ENCODE measurements at places on chromosomes 16 and 17.

DNA sequence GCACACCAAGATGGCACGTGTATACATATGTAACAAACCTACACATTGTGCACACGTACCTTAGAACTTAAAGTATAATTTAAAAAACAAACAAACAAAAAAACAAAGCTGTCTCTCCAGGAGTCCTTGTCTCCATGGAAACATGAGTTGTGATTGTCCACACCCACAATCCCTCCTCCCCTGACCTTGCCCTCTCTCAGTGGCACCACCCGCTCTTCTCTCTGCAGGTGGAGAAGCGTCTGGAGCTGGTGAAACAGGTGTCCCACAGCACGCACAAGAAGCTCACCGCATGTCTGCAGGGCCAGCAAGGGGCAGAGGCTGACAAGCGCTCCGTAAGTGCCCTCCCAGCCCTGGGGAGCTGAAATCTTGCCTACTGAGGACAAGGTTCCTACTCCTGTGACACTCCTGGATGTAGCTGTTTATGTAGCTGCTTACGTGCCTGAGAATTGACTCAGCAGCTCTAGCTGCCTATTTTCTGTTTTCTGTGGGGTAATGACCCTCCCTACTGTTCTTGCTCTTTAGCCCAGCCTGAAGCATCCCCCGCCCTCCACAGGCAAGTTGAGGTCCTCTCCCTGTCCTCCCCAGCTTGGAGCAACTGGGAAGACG lies 107.0 kb downstream of the ARHGAP44 start:
- DNase-seq: no peak

- no peak for DNase-seq
These were observed 19.8 kb upstream of the BAIAP2 start for GRCh38 chr17:81015136-81015535.

DNA sequence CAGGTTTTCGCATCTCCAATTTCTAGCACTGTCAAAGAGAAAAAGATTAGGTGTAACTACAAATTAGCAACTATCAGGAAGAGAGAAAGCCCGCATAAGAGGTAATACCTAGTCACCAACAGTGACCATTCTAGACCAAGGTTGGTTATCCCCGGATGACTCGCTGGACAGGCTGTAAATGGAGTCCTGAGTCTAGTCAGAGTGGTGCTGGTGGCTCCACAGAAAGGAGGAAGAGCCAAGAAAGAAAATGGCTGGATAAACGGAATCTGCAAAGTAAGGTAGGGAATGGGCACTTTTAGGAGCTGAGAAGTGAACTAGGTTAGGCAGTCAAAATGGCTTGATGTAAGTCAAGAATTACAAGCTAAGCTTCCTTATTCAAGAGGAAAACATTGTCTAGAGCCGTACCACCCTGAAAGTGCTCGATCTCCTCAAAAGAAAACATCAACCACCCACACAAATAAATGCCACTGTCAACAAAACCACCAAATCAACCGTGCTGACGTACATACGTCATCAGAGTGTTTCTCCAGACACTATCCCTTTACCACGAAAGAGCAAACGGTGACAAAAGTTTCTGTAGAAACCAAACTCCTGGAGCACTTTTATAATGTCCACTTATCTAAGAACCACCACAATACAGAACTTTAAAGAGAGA lies 2.2 kb downstream of the GSPT1 start:
- no peak for DNase-seq

DNA sequence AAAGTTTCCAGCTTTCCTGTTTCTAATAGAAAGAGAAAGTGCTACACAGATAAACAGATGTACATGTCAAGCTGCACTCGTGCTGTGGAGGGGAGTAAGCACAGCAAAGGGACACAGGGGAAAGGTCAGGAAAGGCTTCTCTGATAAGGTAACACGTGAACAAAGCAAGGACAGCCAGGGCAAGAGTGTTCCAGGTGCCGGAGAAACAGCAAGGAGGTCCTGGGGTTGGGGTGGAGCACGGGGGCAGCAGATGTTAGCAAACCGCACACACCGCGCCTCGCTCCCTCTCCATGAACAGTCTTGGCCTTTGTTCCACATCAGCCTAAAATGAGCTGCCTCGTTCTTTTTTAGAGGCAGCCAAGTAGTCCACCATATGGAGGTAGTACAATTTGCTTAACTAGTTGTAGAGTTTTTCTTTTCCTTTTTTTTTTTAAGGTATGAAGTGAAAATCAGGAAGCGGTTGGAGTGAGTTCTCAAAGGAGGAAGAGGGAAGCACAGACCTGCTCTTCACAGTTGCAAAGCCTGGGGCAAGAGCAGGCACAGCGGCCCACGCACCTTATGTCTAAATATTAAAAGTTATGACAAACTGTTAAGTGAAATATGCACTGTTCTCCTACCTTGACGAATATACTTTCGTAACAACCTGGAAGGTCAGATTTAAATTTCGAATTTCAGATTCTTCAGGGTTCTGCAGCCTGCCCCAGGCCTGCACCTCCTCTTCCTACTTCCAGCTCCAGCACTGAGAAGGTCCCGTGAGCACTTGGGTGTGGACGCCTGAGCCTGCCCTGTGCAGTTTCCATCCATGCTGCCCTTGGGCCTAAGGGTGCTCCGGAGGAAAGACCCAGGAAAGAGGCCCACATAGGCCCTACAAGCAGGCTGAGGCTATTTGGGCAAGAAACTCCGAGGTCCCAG lies 41.5 kb upstream of the RPH3AL start:
- DNase-seq: no peak

GRCh38 chr16:66287416-66287815 lies 79.1 kb upstream of the CDH5 start:
- DNase-seq: no peak

DNA sequence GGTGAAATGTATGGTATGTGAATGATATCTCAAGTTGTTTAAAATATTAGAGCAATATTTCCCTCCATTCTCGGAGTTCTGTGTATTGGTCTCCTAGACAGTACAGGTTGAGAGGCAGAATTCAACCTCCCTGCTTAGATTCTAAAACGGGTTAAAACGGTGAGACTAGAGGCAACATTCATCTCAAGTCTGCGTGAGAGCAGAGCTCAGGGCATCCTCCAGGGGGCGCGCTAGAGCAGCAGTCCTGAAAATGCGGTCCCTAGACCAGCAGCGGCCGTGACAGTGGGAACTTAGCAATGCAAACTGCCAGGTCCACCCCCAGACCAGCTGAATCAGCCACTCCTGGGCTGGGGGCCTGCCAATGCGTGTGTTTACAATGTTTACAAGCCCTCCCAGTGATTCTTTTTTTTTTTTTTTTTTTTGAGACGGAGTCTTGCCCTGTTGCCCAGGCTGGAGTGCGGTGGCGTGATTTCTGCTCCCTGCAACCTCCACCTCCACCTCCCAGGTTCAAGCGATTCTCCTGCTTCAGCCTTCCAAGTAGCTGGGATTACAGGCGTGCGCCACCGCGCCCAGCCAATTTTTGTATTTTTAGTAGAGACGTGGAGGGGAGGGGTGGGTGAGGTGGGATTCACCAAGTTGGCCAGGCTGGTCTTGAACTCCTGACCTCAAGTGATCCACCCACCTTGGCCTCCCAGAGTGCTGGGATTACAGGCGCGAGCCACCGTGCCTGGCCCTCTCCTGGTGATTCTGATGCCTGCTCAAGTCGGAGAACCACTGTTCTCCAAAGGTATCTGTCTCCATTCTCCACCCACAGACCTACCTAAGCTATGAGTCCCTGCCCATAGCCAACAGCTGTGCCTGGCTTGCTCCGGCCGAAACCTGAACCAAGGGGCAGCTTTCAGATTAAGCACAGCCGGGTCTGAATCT lies 24.2 kb downstream of the KLHL36 start:
- peak; percentile 12 for DNase-seq

DNA sequence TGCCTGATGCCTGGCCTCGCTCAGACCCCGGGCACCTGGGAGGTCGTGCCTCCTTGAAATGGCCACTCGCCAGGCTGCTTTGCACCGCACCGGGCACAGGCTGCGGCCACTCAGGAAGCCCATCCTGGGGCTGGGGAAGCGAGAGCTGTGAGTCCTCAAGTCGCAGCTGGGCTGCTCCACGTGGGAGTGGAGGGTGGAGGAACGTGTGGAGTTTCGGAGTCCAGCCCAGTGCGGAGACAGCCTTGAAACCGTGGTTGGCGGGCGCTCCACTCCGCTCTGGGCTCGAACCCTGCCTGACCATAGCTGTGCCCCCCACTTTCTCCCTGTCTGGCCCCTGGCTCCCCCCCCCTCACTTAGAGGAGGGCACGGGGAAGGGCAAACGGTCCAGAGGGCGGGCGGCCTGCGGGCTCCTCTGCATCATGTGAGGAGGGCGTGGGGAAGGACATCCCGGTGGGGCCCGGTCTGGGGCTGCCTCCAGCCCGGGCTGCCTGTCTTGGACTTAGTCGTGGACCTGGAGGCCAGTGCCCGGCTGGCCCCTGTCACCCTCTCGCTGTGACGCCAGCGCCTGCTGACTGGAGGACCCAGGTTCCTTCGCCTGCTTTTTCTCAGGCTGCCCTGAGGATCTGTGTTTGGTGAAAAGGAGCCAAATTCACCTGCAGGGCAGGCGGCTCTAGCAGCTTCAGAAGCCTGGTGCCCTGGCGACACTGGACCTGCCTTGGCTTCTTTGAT lies 2.5 kb downstream of the UBE2I start:
- no peak for DNase-seq

- DNase-seq: no peak
These were observed 71.8 kb upstream of the DOC2B start for GRCh38 chr17:253091-253846.

Data from SHP77 treated with DMSO at 0.1 percent for 48 hours (cell line).